ENCODE measurements at places on chromosomes 7 and 10. TPM values are rescaled to one million over a fixed set of nuclear protein-coding genes. Genes with fewer than 3 reads are reported as not detected.

Gene IL6
- total RNA-seq = 2.2 TPM

Gene TBATA
- not detected for total RNA-seq

Gene SPDYE11
- under 0.01 TPM for total RNA-seq

Gene SEC61A2
- 5.0 TPM for total RNA-seq

Gene MET
- total RNA-seq = 12.6 TPM

Gene ENKUR
- under 0.01 TPM for total RNA-seq

Gene CAV1
- total RNA-seq = 614 TPM

Gene NPFFR1
- not detected for total RNA-seq
